ENCODE measurements at places on chromosomes 1 and 21.

- peak; percentile 93 for DNase-seq
These were observed at the start of gene LAMC1 for GRCh38 chr1:183023146-183023600. Gene LAMC1 (plus strand): TSS chr1:183023420. CDS start chr1:183023717, 297 bp downstream.

DNA sequence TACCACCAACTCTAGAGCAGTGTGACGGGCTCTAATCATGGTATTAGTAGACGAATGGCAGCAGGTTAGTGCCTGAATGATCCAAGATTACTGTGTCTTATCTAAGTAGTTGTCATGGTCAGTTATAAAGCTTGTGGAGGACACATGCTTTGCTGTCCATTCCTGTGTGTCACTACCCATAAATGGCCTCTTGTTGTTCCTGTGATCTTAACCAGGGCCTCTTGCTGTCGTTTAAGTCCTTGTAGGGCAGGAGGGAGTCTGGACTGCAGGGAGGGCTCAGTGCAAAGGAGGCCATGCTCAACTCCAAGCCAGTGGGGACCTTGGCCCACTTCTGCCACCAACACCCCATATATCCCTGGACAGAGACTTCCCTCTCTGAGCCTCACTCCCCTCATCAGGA lies 130.5 kb downstream of the EPHB2 start:
- no peak for DNase-seq

- no peak for DNase-seq
These were observed 171.8 kb downstream of the ST6GALNAC5 start for GRCh38 chr1:77039111-77039510.

GRCh38 chr1:235946571-235946981 lies 79.9 kb upstream of the LYST start:
- DNase-seq = peak; percentile 33

DNA sequence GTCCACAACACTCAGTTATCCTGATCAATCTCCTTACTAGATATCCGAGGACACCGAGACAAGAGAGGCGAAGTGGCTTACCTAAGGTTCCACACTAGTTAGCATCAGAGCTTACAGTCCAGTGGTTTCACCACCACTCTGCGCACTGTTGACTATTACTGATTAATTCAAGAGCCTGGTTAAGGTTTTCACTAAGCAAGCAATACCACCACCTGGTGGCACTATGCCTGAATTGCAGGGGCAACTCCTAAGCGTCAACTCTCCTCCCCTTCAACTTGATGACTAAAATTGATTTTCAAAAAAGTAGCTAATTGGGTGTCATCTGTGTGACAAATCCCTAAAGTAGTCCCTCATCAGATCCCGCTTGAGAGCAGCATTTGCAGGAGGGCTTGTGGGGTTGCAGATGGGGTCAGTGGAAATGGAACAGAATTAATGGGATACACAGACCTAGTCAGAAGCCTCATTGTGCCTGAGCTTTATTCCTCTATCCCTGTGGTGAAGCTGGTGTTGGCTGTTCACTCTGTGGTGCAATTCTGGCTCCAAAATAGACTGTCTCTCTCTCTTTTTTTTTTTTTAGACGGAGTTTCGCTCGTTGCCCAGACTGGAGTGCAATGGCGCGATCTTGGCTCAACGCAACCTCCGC lies 9.1 kb downstream of the TTC22 start:
- no peak for DNase-seq

- DNase-seq = no peak
These were observed 30.3 kb upstream of the ID3 start for GRCh38 chr1:23589585-23589986.

- DNase-seq = no peak
These were observed 47.4 kb downstream of the RGS7 start for GRCh38 chr1:241309651-241310050.

DNA sequence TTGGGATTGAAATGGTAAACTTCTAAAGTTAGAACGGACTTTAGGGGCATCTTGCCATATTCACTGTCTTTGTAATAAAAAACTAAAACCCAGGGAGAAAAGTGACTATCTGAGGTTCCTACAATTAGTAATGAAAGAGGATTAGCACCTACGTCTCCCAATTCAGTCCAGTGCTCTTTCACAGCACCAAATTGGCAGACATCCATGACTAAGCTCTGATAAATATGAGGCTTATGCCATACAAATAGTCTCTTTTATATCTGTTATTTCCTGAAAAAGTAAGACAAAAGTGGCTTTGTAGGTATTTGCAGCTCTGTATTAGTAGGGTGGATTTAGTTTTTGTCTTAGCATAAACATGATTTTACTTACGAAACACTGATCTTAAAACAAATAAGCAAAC lies 315.0 kb upstream of the NRIP1 start:
- DNase-seq = no peak

DNA sequence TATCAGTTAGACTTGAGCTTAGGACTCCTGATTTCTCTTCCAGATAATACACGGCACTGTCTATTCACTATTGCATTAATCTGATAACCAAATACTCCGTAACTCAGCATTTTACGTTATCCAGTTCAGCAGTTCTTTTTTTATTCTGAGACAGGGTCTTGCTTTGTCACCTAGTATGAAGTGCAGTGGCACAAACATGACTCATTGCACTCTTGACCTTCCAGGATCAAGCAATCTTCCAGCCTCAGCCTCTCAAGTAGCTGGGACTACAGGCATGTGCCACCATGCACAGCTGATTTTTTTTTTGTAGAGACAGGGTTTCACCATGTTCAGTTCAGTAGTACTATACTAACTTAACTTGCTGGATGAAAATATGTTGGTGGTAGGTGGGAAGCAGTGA lies 156.4 kb downstream of the PATJ start:
- DNase-seq = no peak

GRCh38 chr1:98490099-98490498 lies 171.4 kb upstream of the SNX7 start:
- no peak for DNase-seq

DNA sequence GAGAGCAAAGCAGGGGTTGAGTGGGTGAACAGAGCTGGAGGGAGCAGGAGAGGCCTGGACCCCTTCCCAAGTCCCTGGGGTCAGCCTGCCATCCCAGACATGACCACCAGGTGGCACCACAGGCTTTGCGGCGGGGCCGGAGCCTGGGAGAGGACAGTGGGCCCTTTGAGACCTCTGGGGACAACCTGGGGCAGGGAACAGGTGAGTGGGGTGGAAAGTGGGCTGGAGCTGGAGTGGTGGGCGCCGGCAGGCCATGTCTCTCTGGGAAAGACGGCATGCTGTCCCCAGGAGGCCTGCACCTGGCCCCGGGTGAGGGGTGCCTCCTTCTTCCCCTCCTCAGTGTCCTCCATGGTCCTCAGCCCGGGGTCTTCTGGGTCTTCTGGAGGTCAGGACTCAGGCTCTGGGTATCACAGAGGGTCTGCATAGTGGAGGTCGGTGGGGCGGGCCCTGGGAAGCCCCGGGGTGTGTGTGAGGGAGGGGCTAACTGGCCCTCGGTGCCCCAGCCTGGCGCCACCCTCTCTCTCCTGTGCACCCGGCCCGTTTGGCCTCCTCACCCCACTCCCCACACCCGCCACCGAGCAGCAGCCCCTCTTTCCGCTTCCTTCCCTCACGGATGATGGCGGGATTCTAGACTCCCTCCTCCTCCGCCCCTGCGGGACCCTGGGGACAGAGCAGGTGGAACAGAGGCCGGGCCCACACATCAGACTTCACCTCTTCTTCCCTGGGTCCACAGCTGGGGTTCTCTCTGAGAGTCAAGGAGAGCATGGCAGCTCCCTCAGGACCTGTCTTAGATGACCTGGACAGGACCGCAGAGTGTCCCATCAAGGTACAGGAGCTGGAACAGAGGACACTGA lies 28.5 kb upstream of the PKP1 start:
- DNase-seq = peak; percentile 91

DNA sequence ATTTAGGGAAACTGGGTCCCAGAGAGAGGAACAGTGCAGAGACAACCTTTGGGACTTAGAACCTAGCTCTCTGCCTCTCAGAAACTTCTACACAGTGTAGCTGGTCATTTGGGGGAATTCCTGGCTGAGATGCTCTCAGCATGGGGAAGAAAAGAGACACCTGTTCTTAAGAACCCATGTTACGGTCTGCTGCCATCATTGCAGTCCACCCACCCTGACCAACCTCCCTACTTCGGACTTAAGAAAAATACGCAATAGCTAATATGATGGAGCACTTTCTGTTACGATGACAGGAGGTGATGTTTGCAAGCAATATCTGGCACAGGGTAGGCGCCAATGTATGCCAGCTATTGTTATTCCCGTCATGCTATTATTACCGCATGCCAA lies 177.9 kb downstream of the IGSF21 start:
- DNase-seq = no peak

DNA sequence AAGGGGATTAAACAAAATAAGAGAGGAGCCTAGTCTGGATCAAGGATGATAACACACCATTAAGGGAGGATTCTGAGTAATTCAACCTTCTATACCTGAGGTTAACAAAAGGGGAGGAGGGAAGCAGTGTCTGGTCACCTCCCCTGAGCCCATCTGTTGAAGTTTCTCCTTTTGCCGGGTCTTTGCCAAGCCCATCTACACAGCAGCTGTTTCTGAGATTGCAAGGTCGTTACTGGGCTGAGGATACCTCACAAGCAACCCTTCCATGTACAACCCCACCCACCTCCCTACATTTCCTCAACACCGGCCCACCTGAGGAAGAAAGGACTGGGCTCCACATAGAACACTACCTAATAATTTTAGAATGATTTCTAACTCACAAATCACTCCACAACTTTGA lies 26.3 kb downstream of the LRRC52 start:
- DNase-seq = no peak

DNA sequence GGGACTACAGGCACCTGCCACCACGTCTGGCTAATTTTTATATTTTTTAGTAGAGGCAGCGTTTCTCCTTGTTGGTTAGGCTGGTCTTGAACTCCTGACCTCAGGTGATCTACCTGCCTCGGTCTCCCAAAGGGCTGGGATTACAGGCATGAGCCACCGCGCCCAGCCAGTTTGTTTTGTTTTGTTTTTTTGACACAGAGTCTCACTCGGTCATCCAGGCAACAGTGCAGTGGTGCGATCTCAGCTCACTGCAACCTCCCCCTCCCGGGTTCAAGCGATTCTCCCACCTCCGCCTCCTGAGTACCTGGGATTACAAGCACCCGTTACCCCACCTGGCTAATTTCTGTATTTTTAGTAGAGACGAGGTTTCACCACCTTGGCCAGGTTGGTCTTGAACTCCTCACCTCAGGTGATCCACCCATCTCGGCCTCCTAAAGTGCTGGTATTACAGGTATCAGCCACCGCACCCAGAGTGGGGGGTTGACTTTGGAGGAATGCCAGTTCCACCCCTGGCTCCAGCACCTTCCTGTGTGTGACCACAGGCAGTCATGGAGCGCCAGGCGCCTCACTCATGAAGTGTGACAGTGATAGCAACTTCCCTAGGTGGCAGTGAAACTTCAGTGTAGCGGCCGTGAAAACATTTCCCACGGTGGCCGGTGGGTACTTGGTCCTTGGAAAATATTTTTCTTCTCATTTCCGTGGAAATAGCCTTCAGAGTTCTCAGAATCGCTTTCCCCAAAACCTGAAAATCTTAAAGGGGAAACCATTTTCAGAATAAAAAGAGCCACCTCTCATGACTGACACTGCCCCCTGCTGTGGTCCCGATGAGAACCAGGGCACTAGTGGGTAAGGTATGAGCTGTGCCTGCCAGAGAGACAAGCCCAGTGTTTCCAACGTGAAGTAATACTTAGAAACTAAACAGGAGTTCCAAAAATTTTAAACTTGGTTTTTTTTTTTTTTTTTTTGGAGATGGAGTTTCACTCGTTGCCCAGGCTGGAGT lies 48.6 kb downstream of the WDR4 start:
- DNase-seq = no peak

- no peak for DNase-seq
These were observed 1.2 kb downstream of the GLIS1 start for GRCh38 chr1:53737648-53738204.

DNA sequence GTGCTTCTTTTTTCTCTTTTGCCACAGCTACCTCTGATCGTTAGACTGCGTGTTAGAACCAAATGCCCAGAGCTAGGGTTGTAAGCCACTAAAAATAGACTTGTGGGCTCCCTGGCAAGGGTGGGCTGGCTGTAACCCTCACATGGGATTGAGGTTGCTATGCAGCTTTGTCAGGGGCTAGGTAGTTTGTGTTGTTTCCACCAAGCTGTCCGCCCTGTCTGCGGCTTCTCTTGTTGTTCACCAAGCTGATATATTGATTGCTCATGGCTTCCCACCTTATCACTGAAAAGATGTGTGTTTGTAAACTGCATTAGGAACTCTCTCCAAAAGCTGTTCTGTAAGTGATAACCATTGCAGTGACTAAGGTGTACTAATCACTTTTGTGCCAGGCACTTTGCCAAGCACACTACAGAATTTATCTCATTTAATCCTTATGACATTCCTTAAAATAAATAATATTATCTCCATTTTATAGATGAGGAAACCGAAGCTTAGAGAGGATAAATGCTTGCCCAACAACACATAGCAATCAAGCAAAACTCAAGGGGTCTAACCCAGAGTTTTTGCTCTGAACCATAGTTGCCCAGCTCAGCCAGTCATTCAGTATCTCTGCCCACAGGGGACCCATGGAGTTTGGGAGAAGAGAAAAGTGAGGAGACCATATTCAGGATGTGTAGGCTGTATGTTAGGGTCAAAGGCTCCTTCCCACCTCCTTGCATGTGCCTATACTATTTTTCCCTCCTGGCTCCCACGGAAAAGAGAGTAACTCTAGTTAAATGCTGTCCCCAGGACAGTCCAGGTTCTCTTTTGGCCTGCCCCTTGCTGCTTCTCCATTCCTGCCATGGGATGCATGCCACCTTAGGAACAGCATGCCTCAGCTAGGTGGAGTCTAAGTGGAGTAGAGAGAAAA lies 42.2 kb upstream of the TARBP1 start:
- no peak for DNase-seq

- peak; percentile 48 for DNase-seq
These were observed 57.4 kb downstream of the ARID4B start for GRCh38 chr1:235270625-235271024.

DNA sequence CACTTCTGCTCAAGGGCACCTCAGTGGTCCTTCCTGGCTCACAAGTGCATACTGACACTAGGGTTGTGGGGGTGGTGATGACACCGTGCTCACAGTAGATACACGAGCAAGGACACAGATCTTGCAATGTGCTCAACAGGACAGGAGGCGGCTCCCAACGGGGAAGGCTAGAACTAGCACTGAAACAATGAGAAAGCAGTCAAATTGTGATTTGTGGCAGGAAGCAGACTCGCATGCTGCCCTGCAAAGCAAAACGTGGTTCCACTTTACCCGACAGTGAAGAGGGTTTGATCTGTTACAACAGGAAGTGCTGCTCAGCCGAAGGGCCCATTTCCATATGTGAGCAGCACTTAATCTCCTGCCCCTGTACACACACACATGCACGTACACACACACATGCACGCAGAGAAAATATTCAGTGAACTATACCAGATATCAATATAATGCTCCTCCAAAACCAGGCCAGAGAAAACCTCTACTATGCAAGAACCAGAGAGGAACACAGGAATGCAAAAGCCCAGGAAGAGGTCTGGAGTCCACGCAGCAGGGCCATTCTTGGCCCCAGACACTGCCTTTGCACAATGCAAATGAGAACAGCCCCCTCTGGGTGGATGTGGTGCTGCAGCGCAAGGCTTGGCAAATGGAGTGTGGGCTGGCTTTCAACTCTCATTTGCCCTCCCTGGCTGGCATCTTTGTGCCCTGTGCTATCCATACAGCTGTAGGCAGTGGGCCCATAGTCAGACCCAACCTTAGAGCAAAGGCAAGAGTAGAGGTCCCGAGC lies 47.1 kb downstream of the KANK4 start:
- no peak for DNase-seq
